Stimulated activated CD4-positive, alpha-beta T cell treated with anti-CD3 and anti-CD28 coated beads, Interleukin-1b, Interleukin-23, amount 100 ng/mL, for 1 hour (primary cell): ENCODE measurements at places on chromosomes 13 and 19.

- no peak for DNase-seq
These were observed 136.0 kb upstream of the ZNF91 start for GRCh38 chr19:23531231-23531790.

DNA sequence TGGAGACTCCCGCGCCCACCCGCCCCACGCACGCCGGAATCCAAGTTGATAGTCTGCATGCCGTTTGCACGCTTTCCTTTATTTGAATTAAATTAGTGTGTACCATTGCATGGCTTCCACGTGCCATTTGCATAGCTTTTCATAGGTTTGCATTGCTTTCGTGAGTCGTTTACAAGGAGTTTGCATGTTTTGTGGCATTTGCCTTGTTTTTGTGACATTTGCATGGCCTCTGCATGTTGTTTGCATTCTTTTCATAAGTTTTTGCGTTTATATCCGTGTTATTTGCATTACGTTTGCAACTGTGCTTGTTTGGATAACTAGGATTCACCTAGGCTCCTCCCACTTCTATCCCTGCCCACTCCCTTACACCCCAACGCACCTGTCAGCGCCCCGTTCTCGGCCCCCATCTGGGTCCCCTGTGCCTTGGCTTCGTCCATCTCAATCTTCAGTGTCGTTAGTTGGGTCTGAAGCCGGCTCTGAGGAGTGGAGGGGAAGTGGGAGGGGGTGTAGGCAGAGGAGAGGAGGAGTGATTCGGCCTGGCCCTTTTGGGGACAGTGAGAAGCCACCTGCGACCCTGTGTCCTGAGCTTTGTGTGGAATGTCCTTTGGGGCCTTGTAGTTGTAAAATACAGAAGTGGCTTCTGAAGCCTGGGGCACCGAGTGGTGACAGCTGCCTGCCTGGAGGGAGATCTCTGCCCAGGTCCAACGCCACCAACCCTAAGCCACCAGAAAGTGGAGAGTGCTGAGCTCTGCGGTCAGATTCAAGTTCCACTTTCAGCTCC, 2.4 kb downstream of the CCDC194 start:
- no peak for DNase-seq

GRCh38 chr19:54062643-54063042, 1.1 kb downstream of the VSTM1 start:
- DNase-seq, result no peak

GRCh38 chr13:113663934-113664333, 3.1 kb upstream of the GRK1 start:
- DNase-seq, result no peak

GRCh38 chr19:2096034-2096479, at the start of gene MOB3A:
Gene MOB3A, minus strand, starts transcription at chr19:2096326. Its CDS starts 17,766 bp downstream, at chr19:2078560.
- peak; percentile 68 for DNase-seq

GRCh38 chr19:58035863-58036262, 2.0 kb downstream of the ZSCAN1 start:
- no peak for DNase-seq

DNA sequence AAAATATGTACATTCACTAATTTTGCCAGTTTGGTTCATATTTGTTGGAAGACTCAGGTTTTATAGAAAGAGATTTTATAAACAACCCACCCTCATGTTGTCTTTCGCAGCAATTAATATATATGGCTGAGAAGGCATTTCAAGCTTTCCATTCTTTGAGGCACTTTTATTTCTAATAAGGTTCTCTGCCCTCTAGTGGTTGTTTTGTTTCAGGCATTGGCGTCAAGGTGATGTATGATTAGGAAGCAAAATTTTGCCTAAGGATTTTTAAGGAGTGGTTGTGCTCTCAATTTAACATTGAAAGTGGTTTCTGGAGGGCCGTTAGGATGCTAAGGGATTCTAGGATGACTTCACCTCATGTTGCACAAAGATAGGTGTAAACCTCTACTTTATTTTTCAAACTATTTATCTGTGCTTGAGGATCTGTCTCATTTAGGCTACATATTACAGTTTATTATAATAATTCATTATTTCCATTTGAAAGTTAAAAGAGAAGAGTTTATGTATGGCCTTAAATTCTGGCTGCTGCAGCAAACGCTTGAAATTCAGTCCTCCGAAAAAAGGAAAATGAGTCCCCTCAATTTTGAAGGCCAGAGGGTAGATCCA, 35.9 kb downstream of the OXGR1 start:
- no peak for DNase-seq

DNA sequence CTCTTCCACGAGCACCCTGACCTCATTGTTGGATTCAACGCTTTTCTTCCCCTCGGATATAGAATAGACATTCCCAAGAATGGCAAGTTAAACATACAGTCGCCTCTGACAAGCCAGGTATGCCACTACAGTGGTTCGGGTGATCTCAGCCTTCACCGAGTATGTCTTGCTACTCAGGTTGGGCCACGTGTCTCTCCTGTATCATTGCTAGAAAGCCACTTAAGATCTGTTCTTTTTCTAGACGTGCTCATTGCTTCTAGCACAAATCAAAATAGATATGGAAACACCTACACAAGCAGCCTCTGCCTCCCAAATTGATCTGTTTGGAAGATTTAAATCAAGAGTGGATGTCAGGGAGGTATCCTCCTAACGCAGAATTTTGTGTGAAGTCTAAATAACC, 2.3 kb downstream of the SIN3B start:
- no peak for DNase-seq

GRCh38 chr13:61277586-61278276, 137.9 kb downstream of the PCDH20 start:
- no peak for DNase-seq

GRCh38 chr19:17944301-17944700, 11.5 kb downstream of the CCDC124 start:
- no peak for DNase-seq
